Renal pelvis (tissue), 12 donors: ENCODE measurements at places on chromosomes 2 and 18. TPM values are rescaled to one million over a fixed set of nuclear protein-coding genes. Genes with fewer than 3 reads are reported as not detected.

The KATNAL2 gene
- 12.6 TPM for polyA plus RNA-seq

The AQP12A gene
- polyA plus RNA-seq = 0.30 TPM

The FBXO36 gene
- 7.3 TPM for polyA plus RNA-seq

The FAM237A gene
- not detected for polyA plus RNA-seq

The IL1R2 gene
- 0.44 TPM for polyA plus RNA-seq

The TUBA4B gene
- polyA plus RNA-seq = 0.91 TPM

The IL36A gene
- not detected for polyA plus RNA-seq

The RUFY4 gene
- 0.08 TPM for polyA plus RNA-seq

The CPO gene
- 2.8 TPM for polyA plus RNA-seq

The PXDN gene
- 178 TPM for polyA plus RNA-seq

DNA sequence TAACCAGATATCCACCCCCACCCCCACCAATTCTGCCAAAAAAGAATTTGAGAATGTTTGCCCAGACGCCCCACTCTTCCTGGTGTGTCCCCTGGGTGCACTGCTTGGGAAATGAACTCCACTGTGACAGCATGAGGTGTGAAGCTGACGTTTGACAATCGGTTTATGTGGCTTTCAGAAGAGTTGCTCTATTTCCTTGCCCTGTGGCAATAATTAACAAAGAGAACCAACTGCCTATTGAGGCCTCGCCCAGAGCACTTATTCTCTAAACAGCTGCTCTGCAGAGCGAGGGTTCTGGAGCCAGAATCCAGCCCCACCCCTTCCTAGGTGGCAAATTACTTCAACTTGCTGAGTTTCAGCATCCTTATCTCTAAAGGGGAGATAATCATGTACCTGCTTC, 115.8 kb upstream of the SIX3 start:
- no peak for DNase-seq

GRCh38 chr2:240225131-240225530, 84.7 kb upstream of the OTOS start:
- DNase-seq = no peak

DNA sequence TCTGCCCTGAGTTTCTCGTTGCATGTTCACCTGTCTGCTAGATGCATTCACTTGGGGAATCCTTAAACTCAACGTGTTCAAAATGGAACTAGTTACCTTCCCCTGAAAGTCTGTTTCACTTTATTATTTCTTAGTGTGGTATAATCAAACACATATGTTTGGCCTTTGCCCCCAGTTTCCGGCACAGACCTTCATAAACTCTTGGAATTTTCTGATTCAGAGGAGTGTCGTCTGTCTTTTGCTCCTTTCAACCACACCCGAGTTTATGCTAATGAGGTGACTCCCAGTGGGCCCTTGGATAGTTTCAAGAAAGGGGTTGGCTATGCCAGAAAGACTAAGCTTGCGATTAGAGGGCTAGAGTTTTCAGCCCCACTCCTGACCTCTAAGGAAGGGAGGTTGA, 198.9 kb downstream of the CDCA7 start:
- no peak for DNase-seq

DNA sequence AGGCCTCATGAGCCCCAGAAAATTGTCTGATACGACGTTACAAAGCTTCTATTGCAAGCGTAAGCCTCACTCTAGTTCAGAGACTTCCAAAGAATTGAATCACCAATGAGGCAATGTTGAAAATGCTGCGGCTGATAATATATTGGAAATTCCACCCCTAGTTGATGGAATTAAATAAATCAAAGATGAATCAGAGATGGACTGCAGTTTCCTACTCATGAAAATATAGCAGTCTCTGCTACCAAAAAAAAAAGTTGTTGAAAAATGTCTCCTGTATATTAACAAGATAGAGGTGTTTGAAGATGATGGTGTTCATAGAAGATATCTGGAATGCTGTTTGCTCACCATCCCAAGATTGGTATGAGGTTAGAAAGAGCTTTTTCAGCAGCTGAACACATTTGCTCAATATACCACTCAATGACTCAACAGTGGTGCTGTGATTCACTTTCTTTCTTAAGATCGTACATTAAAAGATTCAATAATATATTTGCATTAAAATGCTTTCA, 99.8 kb upstream of the ARHGAP28 start:
- DNase-seq = no peak

GRCh38 chr18:27202741-27203140, 17.6 kb upstream of the CHST9 start:
- no peak for DNase-seq

- DNase-seq = no peak
These were observed 23.3 kb downstream of the EDAR start for GRCh38 chr2:108965540-108966289.

DNA sequence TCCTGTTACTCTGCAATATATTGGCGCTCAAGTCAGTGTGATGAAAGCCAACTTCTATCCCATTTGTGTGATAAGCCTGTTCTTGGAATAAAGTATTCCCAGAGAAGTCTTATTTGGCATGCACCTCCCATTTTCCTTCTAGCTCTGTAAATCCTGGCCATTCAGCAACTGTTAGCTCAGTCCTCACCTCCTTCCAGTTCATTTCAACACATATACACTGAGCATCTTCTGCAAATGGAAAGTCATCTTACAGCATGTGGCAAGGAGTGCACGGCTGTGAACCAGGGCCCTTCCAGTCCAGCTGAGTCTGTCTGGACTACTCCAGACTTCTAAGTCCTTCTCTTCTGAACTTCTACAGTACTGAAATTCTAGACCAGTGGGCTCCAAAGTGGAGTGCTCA, 53.1 kb downstream of the SPATS2L start:
- DNase-seq = no peak

DNA sequence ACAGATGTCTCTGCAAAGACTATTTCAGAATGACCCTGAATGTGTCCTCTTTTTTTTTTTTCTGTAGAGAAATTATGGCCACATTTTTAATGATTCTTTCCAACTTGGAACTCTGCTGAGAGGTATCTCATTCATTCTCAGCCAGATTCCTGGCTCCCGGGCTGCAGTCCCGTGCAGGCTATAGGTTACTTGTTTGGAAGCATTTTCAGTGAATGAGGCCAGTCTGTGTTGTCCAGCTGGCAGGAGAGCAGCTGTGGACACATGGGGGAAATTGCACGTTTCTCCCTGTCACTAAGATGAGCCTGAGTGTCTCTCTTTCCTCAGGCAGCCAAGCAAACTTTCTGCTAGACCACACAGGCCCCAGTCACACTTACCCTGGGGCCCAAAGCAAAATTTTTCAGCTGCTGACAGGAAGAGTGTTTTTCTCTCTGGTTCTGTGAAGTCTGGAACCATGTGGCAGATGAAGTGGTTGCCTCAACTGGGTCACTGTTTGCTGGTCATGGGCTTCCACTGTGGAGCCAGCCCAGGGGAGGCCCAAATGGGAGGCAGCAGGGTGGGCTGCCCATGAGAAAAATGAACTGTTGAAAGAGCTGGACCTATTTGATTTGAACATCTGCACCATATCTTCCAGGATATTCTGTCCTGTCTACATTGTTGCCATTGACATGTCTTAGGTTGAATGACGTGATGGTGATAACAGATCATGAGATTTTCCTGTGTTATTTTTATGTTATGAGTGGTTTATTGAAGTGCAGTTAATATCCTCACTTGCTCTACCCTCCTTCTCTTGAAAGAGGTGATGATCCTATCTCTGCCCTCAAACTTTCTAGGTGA, 431.2 kb downstream of the LPIN1 start:
- peak; percentile 77 for DNase-seq

- no peak for DNase-seq
These were observed 293.8 kb downstream of the CNTNAP5 start for GRCh38 chr2:124318913-124319312.

DNA sequence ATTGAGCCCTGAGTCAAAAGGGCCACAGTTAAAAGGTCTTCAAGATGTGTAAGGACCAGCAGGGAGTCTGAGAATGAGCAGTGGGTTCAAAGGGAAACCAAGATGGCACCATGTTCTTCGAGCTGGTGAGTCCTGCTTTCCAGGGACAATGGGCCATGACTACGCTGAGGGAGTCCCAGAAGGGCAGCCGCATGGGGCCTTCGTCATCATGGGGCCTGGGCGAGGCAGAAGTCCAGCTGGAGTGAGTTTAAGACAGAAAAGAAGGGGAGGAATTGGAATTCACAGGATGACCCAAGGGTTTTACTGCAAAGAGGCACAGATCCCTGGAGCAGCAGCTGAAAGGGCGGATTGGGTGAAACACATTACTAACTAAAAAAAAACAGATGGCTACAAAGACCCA, 340.8 kb upstream of the MYT1L start:
- no peak for DNase-seq

DNA sequence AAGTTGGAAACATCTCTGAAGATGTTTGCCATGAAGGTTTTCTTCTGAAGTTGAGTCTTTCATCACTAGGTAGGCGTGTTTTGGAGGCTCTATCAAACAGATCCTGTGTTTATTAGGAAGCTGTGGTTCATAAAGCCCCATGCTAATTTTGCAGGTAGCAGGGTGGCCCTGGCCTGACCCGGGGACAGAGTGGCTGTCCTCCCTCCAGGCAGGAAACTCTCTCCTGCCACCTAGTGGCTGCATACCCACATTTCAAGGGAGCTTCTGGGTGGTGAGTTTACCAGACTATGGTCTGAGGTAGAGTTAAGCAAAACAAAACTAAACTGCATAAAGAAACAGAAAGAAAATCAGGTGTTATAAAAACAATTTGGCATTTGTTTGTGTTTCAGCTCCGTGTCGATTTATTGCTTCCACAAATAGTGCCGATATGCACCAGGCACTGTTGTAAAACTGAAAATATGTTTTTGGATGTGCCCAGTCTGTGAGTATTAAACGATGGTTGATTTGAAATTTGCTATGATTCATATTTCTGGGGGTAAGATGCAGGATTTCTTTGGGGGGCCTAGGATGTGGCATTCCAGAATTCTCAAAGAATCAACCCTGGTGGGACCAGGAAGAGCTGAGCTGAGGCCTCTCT, 26.0 kb upstream of the IL37 start:
- DNase-seq = no peak

DNA sequence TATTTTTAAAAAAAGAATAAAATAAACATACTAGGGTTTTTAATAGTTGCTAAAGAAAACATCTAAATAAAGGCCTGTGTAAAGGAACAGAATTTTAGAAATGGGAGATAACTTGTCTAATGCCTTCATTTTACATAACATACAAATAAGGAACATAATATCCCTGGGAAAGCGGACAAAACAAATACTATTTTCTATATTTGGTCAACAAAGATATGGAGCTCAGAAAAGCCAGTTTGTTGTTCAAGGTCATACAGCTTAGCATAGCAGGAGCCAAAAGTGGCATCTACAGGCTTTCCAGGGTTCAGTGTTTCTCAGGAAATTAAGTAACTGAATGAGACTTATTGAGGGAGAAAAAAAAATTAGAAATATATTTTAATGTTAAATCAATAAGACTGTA, 73.4 kb upstream of the CD226 start:
- DNase-seq = no peak

DNA sequence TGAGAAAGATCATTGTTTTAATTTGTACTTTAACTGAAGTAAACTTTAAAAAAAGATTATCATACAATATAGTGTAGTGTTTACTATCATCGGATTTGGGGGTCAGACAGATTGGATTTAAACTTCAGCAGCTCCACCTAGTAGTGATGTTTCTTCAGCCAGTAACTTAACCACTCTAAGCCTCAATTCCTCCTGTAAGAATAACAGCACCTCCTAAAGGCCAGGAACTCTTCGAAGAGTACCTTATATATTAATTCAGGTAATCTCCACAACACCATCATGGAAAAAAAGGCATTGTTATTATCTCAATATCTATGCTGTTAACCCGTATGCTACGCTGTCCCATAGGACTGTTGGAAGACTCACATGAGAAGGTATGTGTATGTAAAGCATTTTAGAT, 69.0 kb upstream of the DLGAP1 start:
- no peak for DNase-seq

DNA sequence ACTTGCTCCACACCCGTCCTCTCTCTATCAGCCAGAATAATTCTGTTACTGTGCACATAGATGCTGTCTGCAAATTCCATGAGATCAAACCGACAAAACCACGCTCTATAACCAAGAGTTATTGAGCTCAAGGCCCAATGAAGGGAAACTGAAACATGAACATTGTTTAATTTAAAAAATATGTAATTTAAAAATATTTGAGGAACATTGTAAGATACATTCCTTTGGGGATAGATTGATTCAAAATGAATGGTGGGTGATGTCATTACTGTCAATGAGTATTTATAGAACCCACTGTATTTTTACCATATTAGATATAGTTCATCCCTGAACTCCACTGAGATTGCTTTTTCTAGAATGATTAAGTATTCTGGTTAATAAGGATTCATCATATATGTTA, 50.4 kb downstream of the NCKAP5 start:
- no peak for DNase-seq

- DNase-seq = no peak
These were observed 129.9 kb downstream of the MYO5B start for GRCh38 chr18:50065039-50065438.

- DNase-seq = no peak
These were observed 54.2 kb upstream of the CTDP1 start for GRCh38 chr18:79625195-79625923.

- DNase-seq = no peak
These were observed 19.6 kb upstream of the KIF3C start for GRCh38 chr2:26001743-26002351.

DNA sequence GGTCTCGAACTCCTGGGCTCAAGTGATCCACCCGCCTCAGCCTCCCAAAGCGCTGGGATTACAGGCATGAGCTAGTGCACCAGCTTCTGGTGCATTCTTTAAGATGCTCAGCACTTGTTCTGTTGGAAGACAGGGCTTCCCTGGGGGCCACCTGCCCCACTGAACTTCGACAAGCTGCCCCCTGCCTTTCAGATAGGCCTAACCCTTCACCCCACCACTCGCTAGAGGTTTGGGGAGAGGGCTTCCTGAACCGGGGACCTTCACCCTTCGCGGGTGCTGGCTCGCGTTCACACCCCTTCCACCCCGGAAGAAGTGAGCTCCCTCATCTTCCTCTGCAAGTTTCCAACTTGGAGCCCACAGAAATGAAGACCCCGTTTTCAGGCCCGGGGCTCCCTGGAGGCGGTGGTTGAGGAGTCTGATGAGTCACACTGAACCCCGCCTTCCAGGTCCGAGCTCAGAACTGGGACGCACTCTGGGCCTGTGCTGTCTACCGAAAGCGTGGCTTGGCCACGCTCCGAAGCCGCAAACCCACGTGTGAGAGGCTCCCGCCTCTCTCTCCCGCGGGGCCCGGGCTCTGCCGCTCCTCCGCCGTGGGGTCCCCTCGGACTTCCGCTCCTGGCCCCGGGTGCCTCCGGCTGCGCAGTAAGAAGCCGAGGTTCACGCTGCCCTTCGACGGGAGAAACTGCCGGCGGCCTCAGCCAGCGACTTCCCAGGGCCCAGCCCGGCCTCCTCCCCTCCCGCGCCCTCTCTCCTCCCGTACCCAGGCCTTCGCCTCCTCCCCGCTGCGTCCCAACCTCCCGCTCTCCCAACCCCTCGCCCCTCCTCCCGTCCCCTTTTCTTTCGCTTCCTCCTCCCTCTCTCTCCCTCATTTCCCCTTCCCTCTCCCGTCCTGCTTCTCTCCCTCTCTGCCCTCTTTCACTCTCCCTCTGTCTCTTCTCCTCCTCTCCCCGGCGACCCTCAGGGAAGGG, 47.5 kb upstream of the SP3 start:
- no peak for DNase-seq

DNA sequence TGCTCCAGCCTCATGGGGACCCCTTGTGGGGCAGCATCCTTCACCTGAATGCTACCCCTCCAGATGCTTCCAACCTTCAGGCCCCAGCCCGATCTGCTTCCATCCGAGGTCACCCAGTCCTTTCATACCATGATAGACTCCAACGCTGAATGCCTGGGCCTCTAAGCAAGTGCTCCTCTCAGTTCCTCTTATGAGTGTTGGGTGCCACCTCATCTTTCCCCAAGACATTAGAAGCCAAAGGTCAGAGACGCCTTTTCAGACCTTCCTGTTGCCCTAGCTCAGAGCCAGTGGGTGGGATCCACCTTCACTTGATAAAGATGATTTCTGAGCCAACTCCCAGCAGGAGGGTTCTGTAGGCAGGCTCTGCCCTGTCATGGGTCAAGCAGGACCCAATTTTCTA, 174.5 kb upstream of the MGAT5 start:
- DNase-seq = no peak
